Smooth muscle cell of the coronary artery (primary cell): ENCODE measurements at places on chromosomes 6 and 20. TPM values are rescaled to one million over a fixed set of nuclear protein-coding genes. Genes with fewer than 3 reads are reported as not detected.

The DEFB124 gene
- not detected in 2 replicates for total RNA-seq

The LINC00237 gene
- not detected in 2 replicates for total RNA-seq

The TP53TG5 gene
- total RNA-seq: 0.12 TPM in 1 of 2 replicates, not detected in the other

The TPD52L1 gene
- total RNA-seq: 5.6 and 24.5 TPM in 2 replicates

The ZBTB12 gene
- total RNA-seq: 6.2 and 12.4 TPM in 2 replicates

The RAD21L1 gene
- total RNA-seq: not detected in 2 replicates

The HRH3 gene
- not detected in 2 replicates for total RNA-seq
